ENCODE measurements at places on chromosomes 11 and 22.

GRCh38 chr11:23973244-23973643 is 523.6 kb upstream of the LUZP2 start:
- no peak for DNase-seq

DNA sequence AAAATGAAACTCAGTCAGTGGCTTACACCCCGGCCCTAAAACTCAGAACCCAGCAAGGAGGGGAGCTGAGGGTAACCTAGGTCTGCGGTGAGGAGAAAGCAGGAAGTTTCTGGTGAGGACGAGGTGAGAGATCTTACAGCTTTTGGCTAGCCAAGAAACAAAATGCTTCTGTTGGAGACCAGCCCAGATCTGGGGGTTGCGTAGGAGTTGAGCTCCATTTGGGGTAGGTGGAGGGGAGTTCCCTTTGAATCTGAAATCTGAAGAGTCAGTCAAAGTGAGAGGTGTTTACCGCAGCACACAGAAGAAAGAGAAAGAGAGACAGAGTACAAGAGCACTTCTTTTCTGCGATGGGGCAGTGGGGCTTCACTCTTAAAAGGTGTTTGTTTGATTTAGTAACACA is 29.6 kb downstream of the EHF start:
- DNase-seq: peak; percentile 75

DNA sequence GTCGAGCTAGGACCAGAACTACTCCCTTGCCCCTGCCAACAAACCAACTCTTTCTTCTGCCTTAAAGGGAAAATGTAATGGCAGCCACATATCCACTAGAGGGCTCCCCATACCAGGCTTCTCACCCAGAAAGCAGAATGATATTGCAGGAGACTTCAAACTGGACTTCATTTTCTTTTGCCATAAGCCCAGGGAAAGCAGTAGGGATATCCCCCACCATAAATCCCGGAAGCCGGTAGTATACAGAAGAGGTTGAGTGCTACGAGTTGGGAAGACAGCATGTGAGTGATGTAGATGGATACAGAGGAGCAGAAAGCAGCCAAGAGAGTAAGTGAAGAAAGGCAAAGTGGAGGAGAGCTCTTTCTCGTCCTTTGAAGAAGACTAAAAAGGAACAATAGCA is 12.1 kb downstream of the PLAAT5 start:
- peak; percentile 8 for DNase-seq

GRCh38 chr22:39433476-39434242 is 23.2 kb upstream of the MGAT3 start:
- no peak for DNase-seq

GRCh38 chr11:37107415-37107814 is 509.4 kb upstream of the RAG2 start:
- no peak for DNase-seq

- no peak for DNase-seq
These were observed 324.3 kb downstream of the DYNC2H1 start for GRCh38 chr11:103433386-103434072.

DNA sequence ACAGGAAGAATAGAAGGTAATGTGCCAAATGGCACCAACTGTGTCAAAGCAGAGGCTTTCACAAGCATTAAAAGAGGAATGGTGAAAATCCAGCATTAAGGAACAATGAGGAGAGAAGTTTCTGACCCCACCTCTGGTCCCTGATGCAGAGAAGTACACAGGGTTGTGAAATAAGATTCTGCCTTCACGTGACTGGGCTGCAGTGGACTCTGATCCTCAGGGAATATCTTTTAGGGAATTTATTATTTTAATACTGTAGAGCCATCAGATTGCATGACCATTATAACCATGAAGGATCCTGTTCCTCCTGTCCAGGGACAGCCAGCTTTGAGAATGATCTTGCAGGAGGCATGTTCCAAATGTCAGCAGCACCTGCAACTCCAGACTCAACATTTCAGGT is 74.4 kb upstream of the FAR1 start:
- DNase-seq: no peak

- no peak for DNase-seq
These were observed 11.4 kb upstream of the DENND5A start for GRCh38 chr11:9276571-9276970.

Data from activated T-cell treated with anti-CD3 and anti-CD28 coated beads for 48 hours (primary cell).